Right forelimb (tissue), 1 donor: ENCODE measurements at places on chromosomes 1 and 21.

GRCh38 chr1:223233410-223234169, 90.5 kb upstream of the TLR5 start:
- peak; percentile 34 for DNase-seq

GRCh38 chr1:82919837-82920236, 1079.1 kb downstream of the TTLL7 start:
- DNase-seq, result no peak

- DNase-seq, result no peak
Observed at GRCh38 chr1:219805191-219805590, 123.2 kb downstream of the SLC30A10 start.

DNA sequence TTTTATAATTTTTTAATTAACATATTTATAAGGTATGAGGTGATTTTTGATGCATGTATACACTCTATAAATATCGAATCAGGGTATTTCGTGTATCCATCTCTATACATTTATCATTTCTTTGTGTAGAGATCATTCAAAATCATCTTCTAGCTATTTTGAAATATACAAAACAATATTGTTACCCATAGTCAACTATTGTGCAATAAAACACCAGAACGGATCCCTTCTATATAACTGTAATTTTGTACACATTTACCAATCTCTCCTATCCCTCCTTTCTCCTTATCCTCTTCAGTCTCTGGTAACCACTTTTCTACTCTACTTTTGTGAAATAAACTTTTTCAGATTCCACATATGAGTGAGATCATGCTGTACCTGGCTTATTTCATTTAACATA, 1459.6 kb downstream of the MRPL39 start:
- no peak for DNase-seq

- DNase-seq, result no peak
Observed at GRCh38 chr1:112722601-112723510, 7.7 kb upstream of the PPM1J start.

- DNase-seq, result no peak
Observed at GRCh38 chr1:204301171-204301957, 58.4 kb downstream of the PLEKHA6 start.

- no peak for DNase-seq
Observed at GRCh38 chr1:2855206-2856065, 53.9 kb upstream of the TTC34 start.

GRCh38 chr1:31755197-31755611, 8.9 kb downstream of the ADGRB2 start:
- DNase-seq, result no peak

DNA sequence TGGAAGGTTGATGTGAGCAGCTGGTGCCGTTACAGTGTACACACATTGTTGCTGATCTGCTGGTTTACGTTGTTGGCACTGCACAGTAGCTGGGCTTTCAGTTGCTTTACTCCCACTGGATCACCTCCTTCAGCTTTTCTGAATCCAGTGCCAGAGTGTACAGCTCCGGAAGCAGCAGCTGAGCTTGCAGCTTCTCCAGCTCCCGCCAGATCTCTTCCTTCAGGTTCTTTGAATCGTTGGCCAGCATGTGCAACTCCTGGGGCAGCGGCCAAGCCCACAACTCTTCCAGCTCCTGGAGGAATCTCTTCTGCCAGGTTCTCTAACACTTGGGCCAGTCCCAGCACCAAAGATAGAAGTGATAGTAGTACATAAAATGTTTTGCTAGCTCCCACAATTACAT, 149.7 kb upstream of the RRP15 start:
- no peak for DNase-seq

DNA sequence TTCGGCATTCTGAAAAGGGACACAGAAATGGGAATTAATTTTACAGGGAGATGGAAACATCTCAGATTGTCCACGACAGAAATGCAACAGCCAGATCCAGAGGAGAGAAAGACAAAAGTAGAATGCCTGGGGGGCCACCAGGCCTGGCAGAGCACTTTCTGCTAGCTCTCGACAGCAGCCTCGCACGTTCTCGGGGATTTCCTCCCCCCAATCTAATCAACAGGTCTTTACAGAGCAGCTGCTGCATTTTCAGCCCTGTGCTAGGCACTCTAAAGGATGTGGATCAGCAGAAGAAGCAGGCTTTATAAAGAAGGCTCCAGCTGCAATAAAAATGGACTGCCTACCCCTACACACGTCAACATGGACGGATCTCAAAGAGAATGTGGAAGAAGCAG, 10.6 kb downstream of the CSRP1 start:
- no peak for DNase-seq

- DNase-seq, result no peak
Observed at GRCh38 chr1:39677645-39678044, 5.7 kb upstream of the NT5C1A start.

- peak; percentile 91 for DNase-seq
Observed at GRCh38 chr1:33180226-33180910, 1.5 kb downstream of the TRIM62 start.

GRCh38 chr1:233599542-233600073, 14.3 kb upstream of the KCNK1 start:
- no peak for DNase-seq

DNA sequence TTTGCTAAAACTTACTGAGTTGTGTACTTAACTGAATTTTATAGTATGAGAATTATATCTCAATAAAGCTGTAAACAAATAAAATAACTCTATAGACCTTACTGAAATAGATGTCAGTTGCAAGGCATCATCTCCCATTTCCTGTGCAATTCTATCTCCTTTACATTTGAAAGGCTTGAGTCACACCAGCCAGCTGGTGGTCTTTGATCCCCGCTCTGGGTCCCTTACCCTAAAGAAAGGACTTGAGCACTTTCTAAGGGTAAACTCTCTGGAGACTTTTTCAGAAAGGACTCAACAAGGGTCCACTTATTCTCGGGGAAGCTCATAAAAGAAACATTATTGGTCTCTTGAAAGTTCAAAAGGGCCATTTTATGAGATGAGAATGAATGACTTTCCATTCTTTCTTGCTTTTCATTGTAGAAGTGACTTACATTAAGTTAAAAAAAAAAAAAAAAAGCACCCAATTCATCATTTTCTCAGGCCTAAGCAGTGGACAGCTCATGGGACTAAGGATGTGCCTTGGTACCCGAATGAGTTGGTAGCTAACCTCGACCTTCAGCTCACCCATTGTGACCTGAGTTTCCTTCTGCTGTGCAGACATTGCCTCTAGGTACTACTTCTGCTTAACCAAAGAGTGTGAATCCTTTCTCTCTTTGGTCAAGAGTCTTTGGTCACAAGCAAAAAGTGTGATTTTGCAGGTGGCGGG, 147.0 kb upstream of the COA6 start:
- DNase-seq, result no peak

GRCh38 chr1:8097077-8097799, 71.1 kb upstream of the ERRFI1 start:
- DNase-seq, result no peak

DNA sequence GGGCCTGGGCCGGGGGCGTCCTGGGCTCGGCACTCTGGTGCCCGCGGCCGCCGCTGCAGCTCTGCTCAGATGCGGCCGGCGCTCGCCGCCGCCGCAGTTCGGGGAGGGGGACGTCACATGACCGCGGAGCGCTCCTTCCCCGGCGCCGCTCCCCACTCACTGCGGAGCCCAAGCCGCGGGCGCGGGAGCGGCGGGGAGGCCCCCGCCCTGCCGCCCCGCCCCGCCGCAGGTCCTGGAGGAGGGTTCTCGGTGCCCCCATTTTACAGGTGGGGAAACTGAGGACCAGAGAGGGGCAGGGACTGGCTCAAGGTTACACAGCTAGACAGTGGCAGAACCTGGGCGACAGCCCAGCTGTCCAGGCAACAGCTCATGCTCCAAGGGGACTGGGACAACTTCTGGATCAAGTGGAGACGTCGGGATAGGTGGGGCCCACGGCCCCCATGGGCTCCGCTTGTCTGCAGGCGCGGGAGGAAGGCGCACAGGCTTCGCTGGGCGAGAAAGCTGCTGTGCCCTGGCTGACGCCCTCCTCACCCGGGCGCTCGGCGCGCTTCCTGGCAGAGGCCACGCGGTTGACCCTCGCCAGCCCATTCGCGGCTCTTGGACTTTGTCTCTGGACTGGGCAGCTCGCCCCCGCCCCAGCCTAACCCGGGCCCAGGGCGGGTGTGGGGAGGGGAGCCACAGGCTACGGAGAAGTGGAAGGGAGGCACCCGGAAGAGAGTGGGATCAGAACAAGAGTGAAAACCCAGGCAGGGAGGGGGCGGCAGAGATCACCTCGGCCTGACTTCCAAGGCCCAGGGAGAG, at the start of gene RAP1GAP:
Gene RAP1GAP, minus strand, starts transcription at position 100 of the 801 bp plus-strand sequence. CDS start 49,325 bp downstream, outside the sequence.
- DNase-seq, result no peak

DNA sequence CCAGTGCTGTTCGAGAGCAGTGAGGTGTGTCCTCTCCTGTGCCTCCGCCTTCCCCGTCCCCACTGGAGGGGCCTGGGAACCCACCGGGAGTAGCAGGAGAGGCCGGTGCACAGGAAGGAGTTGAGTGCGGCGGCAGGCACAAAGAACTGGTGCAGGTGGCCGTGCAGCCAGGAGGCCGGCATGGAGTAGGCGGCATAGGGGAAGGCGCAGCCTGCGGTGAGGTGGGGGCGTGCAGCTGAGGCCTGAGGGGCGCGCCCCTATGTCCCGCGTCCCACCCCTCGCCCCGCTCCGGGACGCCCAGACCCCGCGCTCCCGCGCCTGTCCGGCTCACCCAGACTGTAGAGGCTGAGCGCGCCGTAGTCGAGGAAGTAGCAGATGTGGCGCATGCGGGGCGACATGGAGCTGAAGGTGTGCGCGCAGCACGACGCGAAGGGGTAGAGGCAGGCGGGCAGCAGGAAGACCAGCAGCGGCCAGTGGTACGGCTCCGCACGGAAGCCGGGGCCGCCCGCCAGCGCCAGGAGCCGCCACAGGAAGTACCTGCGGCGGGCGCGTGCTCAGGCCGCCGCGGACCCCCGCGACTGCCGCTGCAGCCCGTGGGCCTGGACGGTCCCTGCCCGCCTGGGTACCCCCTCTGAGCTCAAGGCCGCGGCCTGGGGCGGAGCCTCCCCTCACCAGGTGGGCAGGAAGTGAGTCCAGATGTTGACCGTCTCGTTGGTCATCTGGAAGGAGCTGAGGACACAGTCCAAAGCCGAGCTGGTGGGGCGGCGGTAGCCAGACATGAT, 2.2 kb downstream of the PAQR6 start:
- no peak for DNase-seq

GRCh38 chr1:117689997-117690625, 84.3 kb downstream of the TENT5C start:
- DNase-seq, result no peak

DNA sequence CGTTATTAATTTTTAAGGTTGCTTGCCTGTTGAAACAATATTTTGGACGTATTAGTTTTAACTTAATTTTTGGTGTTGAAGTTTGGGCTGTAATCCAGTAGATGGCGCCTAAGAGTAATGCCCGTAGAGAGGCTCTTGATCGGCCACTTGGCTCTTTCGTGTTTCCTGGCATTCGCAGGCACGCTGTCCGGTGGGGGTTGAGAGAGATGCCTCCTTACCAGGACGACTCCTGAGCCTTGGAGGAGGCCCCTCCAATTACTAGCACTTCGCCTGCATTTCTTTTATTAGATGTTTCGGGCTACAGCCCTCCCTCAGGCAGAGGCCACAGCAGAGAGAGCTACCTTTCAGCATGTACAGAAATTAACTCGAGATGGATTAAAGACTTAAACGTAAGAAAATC, 12.0 kb downstream of the OR2M4 start:
- DNase-seq, result no peak

- DNase-seq, result no peak
Observed at GRCh38 chr1:220368352-220369265, 96.4 kb upstream of the RAB3GAP2 start.

DNA sequence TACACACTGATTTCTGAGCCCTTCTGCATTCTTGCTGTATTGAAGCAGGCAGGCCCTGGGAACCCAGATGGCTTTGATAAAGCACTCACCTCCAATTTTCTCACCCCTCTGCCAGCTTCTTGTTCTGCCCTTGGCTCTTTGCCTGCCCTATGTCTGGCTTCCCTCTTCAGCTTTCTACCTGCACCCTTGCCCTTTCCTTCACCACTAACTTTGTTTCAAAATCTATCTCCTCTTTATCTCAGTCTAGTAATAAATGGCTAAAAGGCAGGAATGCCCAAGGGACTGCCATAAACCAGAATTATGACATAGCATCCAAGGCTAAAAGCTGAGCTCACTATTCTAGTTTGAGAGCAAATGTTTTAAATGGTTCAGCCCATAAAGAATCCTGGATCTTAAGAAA, 178.7 kb downstream of the TNR start:
- DNase-seq, result no peak

DNA sequence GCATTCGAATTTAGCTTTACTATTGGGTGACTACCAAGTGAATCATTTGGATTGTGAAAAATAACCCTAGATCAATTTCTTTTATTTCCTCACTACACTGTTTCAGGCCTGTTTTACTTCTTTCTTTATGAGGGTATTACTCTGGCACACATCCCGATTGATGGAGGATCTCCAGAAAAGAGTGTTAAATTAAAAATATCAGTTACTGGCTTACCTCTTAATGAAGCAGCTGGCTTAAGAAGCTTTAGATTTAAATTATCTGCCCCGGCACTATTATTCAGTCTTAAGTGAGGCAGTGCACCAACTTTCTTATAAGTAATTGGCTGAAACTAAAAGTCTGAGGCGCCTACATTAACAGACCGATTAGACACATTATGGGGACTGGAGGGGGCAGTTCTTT, 1097.4 kb downstream of the TTLL7 start:
- no peak for DNase-seq

GRCh38 chr1:184383772-184384323, 3.0 kb upstream of the C1orf21 start:
- DNase-seq, result no peak

DNA sequence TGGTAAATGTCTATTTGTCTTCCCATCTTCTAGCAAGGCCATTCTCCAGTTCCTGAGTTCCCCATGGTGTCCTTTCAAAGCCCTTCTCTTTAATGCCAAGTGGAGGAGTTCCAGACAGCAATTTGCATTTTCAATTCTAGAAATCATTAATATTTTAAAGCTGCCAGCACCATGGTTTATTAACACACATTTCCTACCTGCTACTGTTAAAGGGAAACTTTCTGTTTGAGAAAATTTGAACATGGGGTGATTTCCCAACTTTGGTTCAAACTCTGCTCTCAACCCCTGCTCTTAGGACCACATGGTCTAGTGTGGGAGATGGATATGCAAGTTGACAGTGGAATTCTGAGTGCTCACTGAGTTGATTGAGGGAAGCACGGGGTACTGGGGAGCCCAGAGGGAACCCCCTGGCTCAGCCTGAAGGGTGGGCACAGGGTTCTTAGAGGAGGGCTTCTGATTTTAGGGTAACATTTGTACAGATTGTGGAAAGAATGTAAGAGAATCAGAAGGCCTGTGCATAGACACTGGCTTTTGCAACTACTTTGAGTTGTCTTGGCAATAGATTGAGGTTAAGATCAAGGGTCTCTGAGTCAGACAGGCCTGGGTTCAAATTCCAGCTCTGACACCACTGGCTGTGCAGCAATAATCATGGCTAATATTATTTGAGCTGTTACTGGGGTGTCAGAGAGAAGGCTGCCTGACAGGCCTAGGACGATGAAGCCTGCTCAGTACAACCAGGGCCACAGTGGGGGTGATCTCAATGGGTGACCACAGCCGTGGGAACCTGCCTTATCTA, 97.8 kb downstream of the BEND5 start:
- DNase-seq, result no peak

- DNase-seq, result no peak
Observed at GRCh38 chr1:175572932-175573868, 170.2 kb downstream of the TNR start.

- no peak for DNase-seq
Observed at GRCh38 chr1:242203262-242203661, 204.4 kb upstream of the MAP1LC3C start.
